NCI-H69 (cell line): ENCODE measurements at places on chromosomes 4 and X.

DNA sequence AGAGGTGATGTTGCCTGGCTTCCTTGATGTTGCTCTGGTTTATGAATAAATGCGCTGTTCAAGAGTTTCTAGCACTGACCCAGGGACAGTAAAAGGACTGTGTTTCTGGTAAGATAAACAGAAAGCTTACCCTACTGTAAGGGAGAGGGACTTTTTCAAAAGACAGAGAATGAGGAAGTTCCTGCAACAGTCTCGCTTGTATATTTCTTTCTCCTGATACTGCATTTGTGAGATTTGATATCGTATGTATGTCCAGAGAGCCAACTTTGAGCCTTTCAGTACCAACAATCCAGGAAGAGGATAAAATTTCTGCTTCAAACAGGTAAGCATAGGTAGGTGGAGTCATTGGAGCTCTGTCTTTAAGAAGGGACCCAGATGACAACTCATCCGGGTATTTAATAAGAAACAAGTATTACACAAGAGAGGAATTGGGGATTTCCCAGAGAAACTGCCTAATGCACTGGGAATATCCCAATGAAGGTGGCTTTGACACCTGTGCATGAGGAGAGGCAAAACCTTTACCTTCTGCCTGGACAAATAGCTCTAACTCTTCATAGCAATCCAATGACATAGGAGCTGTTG lies 773 bp downstream of the DAPP1 start:
- no peak for DNase-seq

GRCh38 chr4:46389301-46389775 lies 590 bp downstream of the GABRA2 start:
- DNase-seq = no peak

- DNase-seq = no peak
Observed at GRCh38 chr4:164293743-164294142, 460.2 kb upstream of the SMIM31 start.

DNA sequence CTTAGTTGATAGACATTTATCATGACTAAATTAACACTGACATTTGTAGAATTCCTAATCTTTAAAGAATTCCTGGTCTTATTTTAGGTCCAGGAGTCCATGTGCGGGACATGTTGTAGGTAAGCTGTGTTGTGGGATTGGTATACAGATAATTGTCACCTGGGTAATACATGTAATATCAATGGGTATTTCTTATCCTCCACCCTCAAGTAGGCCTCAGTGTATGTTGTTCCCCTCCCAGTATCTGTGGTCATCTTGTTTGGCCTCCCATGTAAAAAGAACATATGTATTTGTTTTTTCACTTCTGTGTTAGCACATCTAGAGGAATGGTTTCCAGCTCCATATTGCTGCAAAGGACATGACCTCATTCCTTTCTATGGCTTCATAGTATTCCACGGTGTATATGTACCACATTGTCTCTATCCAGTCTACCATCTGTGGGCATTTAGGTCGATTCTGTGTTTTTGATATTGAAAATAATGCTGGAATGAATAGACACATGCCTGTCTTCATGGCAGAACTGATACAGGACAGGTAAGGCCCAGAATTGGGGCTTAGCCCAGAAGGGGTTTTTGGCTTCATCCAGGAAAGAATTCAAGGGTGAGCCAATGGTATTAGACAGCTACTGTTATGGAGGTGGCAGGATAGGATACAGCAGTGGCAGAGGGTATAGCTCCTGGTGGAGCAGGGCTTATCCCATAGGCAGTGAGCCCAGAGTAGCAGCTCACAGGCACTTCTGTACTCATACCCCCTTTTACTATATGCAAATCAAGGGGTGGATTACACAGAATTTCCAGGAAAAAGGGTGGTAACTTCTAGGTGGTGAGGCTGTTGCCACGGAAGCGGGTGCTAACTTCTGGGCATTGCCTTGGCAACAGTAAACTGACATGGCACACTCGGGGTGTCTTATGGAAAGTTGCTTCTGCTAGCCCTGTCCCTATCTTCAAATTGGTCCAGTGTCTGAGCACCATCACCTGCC lies 66.1 kb upstream of the WDR1 start:
- no peak for DNase-seq

DNA sequence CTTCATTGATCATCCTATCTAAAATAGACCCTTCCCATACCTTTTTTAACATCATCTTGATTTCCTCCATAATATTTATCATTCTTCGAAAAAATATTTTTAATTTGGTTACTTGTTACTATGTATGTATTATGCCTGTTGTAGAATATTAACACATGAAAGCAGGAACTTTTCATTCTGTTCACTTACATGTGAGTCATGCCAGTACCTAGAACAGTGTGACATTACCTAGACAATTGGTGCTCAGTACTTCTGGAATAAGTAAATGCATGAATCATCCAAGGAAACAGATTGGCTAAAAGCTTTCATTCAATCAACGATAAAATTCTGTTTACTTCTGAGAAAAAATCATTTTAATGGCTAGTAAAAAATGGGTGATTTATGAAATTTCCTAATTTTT lies 76.4 kb downstream of the CXXC4 start:
- no peak for DNase-seq

DNA sequence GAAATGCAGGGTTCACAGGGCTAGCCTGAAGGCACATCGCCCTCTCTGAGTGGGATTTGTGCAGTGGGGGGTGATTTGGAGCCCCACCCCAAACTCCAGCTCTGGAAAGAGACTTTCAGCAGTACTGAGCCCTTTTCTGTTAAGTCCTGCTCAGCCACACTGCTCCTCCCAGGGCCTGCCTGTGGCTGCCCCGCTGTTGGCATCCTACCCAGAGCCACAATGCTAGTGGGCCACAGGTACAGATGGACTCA lies 52.7 kb downstream of the CXorf49B start:
- DNase-seq = no peak

- no peak for DNase-seq
Observed at GRCh38 chr4:47484168-47484567, 907 bp upstream of the ATP10D start.

DNA sequence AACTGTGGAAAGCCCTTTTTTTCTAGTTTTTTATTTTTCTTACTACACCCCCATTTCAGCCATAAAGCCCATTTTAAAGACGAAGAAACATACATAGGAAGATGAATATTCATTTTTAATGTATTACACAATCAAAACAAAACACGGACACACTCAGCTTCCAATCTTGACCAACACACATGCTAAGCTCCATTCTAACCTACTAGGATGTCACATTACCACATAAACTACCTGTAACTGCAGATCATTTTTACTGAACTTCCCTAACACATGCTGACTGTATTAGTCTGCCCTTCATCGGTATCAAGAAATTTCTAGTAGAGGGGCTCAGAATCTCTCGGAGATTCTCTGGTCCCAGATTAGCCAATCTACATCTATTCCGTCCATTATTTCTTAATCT lies 1.8 kb downstream of the CCNI start:
- DNase-seq = no peak

- no peak for DNase-seq
Observed at GRCh38 chr4:147488556-147488955, 7.7 kb downstream of the EDNRA start.

GRCh38 chrX:121102101-121102500 lies 54.7 kb downstream of the GLUD2 start:
- no peak for DNase-seq

DNA sequence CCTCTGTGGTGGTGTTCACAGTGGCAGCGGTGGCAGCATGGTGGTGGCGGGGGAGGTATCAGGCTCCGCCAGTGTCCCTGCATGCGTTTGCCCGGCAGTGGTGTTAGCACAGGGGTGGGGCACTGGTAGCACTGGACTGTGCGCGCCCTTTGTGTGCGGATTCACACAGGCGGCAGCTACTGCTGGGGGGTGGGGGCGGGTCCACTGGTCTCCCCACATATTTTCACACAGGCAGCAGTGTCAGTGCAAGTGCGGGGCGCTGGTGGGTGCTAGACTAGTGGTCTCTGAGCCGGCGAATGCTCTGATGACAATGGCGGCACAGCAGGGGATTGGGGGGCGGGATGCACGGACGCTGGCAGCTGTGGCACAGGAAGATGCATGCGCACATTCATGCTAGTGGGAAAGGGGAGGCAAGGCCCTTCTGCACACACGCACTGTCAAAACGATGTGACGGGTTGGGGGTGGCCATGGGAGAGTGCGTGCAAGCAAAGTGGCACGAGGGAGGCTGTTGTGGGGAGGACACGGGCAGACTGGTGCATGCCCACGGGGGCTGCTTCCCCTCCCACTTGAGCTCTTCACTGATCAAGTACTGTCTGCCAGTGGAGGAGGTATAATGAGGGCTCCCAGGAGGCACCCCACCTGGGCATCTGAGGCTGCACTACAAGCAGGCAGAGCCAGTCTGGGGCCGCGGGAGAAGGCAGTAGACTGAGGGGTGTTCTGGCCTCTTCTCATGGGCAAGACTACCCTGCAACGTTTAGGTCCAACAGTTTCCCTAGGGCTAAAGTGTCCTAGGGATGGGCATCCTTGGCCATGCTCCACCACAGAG lies 53.0 kb downstream of the POF1B start:
- DNase-seq = no peak

DNA sequence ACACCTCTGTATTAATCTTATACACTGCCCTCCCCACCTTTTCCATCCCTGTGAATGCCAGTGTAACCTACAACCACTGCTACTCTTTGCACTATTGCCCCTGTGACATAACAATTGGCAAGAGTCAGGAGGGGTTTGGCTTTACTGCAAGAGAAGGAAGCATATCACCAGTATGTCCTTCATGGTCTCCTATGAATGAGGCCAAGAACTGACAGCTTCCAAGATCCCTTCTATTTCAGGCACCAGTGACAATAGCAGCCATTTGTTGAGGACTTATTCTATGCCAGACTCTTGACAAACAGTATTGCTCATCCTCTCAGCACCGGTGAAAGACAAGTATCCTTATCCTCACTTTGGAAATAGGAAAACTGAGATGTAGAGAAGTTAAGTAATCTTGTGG lies 363.9 kb downstream of the MID1IP1 start:
- DNase-seq = no peak

DNA sequence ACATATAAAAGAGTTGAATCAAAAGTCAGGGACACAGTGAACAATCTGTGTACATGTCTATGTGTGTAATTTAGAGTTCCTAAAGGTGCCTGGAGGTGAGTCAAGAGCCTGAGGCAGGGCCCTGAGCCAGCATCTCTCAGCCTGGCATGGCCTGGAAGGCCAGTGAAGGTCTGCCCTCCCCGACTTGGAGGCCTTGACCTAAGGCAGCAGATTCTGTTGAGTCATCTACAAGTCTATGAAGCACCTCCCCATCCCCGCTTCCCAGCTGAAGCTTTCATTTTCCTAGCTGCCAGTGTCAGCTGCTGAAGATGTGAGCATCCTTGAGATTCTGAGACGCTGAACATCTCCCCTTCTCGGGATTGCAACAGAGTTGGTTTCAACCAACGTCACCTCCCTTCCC lies 583.9 kb downstream of the BCOR start:
- DNase-seq = no peak

DNA sequence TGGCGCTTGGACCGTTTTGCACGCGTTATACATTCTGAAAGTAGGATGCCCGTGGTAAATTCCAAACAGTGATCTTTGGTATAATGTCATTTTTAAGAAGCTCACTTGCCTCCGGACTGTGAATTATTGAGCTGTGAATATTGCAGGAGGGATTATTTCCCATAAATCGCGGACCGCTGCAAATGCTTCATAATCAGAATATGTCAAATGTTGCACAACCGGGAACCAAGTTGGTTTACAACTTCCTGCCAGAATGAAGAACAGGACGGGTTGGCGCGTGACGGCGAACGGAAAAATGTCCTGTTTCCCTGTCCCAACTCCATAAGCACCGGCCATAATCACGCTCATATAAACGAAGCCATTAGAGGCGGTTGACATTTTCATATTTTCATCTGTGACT lies 67.6 kb downstream of the SHOX start:
- DNase-seq = no peak

- no peak for DNase-seq
Observed at GRCh38 chr4:140635606-140636005, 66.8 kb upstream of the UCP1 start.

GRCh38 chr4:66959207-66959606 lies 586.1 kb downstream of the CENPC start:
- no peak for DNase-seq

- DNase-seq = peak; percentile 23
Observed at GRCh38 chr4:140427919-140428471, 547 bp upstream of the CLGN start.

- DNase-seq = no peak
Observed at GRCh38 chr4:3107271-3107670, 32.8 kb downstream of the HTT start.

DNA sequence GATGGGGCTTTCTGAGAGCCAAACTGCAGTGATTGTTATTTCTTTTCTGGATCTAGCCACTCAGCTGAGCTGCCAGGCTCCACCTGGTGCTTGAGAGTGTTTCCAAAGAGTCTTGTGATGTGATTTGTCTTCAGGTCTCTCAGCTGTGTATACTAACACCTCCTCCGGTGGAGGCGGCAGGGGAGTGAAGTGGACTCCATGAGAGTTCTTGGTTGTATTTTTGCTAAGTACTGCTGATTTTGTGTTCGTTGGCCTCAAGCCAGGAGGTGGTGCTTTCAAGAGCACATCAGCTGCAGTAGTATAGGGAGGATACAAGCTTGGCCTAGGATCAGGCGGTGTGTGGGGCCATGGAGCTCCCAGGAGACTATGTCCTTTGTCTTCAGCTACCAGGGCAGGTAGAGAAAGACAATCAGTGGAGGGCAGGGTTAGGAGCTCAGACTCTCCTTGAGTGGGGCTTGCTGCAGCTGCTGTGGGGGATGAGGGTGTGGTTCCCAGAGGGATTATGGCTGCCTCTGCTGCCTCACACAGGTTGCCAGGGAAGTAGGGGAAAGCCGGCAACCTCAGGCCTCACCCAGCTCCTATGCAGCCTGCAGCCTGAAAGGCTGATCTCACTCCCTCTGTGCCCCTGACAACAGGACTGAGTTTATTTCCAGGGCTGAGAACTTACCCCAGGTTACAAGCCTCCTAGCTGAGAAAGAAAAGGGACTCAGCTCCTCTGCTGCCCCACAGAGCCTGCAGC lies 62.4 kb downstream of the NPFFR2 start:
- peak; percentile 1 for DNase-seq

- no peak for DNase-seq
Observed at GRCh38 chrX:63961964-63962363, 176.9 kb upstream of the ARHGEF9 start.

DNA sequence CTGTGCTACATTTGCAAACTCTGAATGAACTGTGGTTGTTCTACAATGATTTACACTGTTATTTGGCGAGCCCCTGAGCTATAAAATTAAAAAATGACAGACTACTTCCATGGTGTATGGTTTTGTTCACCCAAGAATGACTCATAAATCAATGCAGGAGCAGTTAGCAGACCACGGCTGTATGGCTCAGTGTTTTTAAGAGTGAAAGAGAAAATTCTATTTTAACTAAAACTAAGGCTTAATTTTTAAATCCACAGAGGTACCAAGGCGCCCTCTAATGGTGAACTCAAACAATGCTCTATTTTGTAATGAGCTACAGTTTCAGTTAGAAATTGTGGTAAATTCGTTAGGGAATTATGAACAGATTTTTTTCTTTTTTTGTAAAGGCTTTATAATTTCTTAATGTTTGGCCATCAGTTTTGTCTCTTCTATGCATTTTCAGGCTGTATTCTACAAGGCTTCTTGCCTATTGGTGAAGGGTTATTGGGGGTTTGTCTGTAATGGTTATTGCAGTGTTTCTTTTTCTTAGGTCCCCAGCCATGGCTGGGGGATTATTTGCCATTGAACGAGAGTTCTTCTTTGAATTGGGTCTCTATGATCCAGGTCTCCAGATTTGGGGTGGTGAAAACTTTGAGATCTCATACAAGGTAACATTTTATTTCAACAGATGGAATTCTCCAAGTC lies 32.5 kb downstream of the HMGB2 start:
- peak; percentile 51 for DNase-seq

- no peak for DNase-seq
Observed at GRCh38 chrX:46636223-46636622, 62.7 kb downstream of the CHST7 start.

GRCh38 chr4:42330002-42330592 lies 67.2 kb upstream of the SHISA3 start:
- DNase-seq = no peak
